Activated T-helper 1 cell treated with anti-CD3 and anti-CD28 coated beads, Interleukin-2, amount 50 U/mL, for 16 hours (primary cell): ENCODE measurements at places on chromosomes 1 and 21.

- no peak for DNase-seq
Measured at GRCh38 chr1:8551057-8551456, 233.1 kb downstream of the SLC45A1 start.

GRCh38 chr1:75233302-75233929 lies 99.2 kb downstream of the LHX8 start:
- no peak for DNase-seq

DNA sequence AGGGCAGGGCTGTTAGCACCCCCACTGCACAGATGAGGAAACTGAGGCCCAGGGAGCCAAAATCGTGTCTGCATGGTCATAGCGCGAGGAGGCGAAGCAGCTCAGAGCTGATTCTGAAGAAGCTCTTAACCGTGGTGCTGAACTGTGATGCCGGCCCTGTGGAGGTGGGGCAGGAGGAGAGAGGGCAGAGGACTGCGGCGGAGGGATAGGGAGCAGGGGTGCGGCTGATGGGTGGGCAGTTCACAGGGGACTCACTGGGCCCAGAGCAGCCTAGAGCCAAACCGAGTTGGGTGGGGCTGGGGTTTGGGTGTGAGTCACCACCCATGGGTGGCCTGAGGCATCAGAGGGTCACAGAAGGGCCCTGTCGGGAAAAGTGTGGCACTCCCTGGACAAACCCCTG lies 74.7 kb downstream of the RAP1GAP start:
- no peak for DNase-seq

- DNase-seq = peak; percentile 60
Measured at GRCh38 chr21:29299046-29299915, 559 bp downstream of the BACH1 start.

- DNase-seq = no peak
Measured at GRCh38 chr1:156704930-156705320, 458 bp downstream of the CRABP2 start.

DNA sequence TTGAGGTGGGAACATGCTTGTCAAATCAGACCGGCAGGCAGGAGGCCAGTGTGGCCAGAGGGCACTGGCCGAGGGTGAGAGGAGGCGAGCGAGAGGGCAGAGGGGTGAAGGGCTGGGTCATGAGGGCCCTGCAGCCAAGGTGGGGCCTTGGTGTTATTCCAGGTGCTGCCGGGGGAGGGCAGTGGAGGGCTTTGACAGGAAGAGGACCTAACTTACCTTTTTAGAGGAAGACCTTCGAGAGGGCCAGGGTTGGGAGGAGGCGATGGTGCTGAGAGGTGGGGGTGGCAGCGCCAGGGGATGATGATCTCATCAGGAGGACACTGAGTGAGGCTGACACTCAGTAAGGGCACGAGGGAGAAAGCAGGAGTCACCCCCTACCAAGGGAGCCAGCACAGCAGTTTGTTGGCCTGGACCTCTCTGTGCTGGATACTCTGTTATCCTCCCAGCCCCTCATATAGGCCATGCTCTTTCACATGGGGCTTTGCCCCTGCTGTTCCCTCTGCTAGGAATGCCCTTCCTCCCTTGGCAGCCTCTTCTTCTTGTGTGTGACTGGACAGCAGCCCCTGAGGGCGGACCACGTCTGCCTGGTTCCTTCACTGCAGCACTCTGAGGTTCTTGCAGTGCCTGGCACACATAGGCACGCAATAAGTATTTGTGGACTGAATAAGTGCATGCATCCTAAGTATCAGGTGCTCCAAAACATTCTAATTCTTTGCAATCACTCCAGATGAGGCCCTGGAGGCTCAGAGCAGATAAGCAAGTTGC lies 7.5 kb upstream of the TTC22 start:
- DNase-seq = no peak

GRCh38 chr1:184965944-184966860 lies 8.1 kb downstream of the NIBAN1 start:
- DNase-seq = no peak

- no peak for DNase-seq
Measured at GRCh38 chr1:42154685-42155084, 1.5 kb downstream of the GUCA2B start.

DNA sequence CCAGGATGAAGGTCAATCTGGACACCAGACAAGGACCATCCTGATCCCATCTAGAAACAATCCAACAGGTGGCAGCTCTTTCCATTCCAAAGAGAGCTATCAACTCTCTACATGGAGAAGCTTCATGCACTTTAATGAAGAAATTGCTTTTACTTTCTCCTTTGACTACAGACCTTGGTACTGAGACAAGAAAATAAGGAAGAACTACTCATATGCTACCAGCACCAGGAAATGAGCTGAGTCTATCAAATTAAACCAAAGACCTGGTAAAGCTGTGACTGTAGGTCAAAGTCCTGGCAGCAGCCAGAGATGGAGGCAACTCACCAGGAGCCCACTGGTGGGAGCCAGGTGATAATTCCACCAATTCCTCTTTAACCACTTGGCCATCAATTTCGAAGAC lies 64.3 kb upstream of the LRRC8B start:
- DNase-seq = no peak

DNA sequence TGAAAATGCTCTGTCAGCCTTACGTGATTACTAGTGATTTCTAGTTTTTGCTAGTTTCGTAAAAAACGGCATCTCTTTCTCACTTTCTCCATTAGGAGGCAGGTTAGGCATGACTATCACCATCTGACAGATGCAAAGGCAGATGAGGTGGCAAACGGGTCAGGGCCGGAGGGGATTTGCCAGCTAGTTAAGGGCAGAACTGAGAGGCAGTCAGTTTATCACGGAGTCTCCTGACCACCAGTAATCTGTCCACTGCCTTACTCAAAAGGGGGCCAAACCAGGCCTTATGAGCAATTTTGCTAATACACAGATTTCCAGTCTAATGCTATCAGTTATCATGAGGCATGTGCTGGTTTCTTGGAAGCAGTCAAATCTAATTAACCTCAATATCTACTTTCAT lies 159.3 kb downstream of the TSEN15 start:
- no peak for DNase-seq

DNA sequence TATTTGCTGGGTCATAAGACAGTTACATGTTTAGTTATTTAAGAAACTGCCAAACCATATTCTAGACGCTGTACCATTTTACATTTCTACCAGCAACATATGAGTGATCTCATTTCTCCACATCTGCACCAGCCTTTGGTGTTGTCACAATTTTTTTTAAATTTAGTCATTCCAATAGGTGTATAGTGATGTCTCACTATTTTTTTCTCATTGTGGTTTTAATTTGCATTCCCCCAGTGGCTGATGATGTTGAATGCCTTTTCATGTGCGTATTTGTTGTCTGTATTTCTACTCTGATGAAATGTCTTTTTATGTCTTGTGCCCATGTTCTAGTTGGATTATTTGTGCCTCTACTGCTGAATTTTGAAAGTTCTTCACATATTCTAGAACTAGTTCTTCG lies 38.4 kb downstream of the NFASC start:
- DNase-seq = no peak

GRCh38 chr1:207355060-207355459 lies 33.6 kb downstream of the CD55 start:
- no peak for DNase-seq

DNA sequence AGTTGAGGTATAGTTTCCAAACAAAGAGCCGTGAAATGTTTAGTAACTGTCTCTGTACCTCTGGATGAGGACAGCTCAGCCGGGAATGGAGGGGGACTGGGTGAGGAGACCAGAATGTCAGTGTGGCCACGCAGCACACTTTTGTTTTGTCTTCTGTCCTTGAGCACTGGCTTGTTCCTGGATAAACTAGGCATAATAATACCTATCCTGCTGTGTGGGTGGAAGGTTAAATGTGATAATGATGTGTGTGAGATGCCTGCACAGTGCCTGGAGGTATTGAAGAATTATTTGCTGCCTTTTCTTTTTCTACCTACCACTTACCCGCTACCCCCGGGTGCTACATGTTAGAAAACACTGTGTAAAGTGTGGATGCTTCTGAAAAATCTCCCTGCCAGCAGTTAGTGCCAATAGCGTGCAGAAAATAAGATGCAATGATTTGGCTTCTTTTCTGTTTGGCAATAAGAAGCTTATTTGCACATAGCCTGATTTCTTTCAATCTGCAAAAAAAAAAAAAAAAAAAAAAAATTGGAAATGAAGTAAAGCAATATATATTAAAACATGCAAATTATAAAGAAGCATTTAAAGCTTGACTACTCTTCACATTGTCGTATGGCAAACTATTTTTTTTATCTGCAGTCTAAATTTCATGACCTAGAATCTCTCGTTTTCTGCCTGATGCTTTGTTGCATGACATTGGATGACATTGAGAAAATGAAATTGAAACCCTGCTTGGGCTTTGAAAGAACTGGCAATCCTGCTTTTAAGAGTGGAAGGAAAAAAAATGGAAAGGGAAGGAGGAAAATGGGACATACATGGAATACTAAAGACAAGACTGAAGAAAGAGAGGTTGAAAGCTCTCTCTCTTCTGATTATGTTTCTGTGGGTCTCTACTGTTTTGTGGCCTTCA lies 89.5 kb downstream of the DISC1 start:
- no peak for DNase-seq

DNA sequence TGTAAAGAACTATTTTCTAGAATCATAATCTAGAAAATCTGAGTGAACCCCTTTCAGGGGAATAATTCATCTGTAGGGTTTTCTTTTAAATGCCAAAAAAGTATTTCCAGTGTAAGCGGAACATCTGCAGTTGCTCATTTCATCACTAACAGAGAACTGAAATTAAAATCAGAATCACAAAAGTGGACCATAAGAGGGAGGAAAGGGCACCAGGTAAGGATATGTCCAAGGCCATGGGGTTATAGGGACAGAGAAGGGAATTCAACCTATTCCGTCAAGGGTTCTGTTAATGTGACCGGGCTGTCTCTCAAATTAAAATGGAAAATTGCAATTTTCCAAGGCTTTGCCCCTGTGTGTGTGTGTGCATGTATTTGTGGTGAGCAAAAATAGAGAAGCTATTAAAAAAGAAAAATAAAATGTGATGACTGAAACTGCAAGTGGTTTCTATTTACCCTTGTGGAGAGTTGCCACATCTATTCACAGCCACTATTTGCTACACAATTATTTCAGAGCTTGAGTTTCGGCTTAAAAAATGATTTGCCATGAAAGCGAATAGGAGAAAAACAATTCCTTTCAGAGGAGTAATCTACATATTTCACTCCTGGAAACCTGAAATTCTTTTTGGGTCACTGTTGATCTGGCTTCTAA lies 53.1 kb downstream of the APP start:
- no peak for DNase-seq
